ENCODE measurements at places on chromosomes 13 and 19. TPM values are rescaled to one million over a fixed set of nuclear protein-coding genes. Genes with fewer than 3 reads are reported as not detected.
A peak's percentile ranks its signal among the peaks of the same experiment; 100 is the strongest.

GRCh38 chr19:58328999-58329398 is 2.2 kb downstream of the ZSCAN22 start:
- H3K4me1 ChIP-seq, result peaks cover 23% of the 10 kb centered on the region
- no peaks in the 10 kb centered on the region for H3K36me3 ChIP-seq
- H3K27me3 ChIP-seq, result no peaks in the 10 kb centered on the region
- no peak for DNase-seq

DNA sequence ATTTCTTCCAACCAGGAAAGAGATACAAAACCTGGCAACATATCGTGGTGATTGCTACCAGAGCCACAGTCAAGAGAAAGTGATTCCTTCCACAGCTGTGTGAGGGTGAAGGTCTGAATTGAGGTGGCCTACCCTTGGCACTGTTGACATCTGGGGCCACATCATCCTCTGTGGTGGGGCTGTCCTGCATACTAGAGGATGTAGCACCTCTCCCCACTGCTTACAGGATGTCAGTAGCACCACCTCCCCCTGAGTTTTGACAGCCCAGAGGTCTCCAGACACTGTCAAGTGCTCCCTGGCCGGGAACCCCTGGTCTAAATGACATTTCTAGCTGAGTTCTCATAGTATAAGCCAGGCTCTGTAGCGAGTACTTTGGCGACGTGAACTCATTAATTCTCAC is 15.5 kb downstream of the PTGER1 start:
- no peak for DNase-seq
- H3K27me3 ChIP-seq, result no peaks in the 10 kb centered on the region
- H3K4me1 ChIP-seq, result no peaks in the 10 kb centered on the region
- peaks cover 92% of the 10 kb centered on the region for H3K36me3 ChIP-seq

DNA sequence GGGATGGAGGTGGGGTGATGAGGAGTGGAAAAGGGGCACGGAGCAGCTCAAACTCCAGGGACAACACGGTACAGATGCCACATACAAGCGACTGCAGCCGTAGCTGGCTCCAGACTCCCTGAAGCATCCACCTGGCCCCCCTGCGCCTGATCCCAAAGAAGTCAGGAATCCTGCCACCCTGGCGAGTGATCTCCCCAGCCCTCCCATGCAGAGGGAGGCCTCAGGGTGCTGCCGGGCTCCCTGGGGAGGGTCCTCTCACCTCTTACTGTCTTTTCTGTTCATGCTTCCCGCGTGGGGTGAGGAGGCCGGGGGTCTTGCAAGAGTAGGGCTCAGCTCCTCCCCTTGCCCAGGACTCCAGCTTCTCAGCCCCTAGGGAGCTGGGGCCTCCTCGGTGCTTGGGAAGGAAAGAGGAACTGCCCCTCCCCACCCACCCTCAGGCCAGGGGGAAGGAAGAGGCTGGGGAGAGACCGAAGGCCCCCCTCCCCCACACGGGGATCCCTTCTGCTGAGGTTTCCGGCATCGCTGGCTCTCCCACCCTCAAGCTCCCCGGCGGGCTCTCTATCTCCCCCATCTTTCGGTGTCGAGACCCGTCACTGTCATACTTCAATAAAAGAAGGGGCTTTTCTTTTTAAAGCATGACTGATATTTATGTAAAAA is at the start of gene RASGRP4:
Gene RASGRP4 (minus strand): TSS at position 410 of the 657 bp plus-strand sequence. CDS start 128 bp downstream, at position 282.
- H3K27me3 ChIP-seq, result peaks cover 6% of the 10 kb centered on the region
- peak within 1 kb of the TSS; percentile 66 for H3K27ac ChIP-seq
- H3K36me3 ChIP-seq, result no peaks in the 10 kb centered on the region
- H3K4me1 ChIP-seq, result no peaks in the 10 kb centered on the region
- peak; percentile 69 for DNase-seq
- H3K4me3 ChIP-seq, result peak within 1 kb of the TSS; percentile 52

GRCh38 chr19:16878181-16878965 is 10.4 kb upstream of the F2RL3 start:
- no peak for DNase-seq
- H3K27ac ChIP-seq, result peak overlapping the region; percentile 49
- peaks cover 50% of the 10 kb centered on the region for H3K36me3 ChIP-seq
- H3K4me3 ChIP-seq, result no peak overlapping the region

DNA sequence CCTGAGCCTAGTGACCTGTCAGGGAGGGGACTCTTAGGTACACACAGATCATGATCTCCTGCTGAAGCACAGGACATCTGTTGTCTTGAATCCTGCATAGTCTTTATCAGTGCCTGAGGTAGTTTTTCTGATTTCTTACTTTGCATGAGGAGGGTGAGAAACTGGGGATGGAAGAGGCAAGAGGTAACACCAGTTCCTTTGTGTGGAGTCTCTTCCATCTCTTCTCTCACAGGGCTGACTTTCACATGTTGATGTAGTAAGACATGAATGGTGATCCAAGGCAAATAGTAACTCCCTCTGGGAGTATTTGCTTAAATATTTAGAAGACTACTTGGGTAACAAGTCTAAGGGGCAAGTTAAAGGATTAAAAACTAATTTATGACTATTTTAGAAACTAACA is 9.5 kb downstream of the NBEA start:
- no peaks in the 10 kb centered on the region for H3K4me1 ChIP-seq
- DNase-seq, result no peak
- H3K4me3 ChIP-seq, result no peak overlapping the region
- no peaks in the 10 kb centered on the region for H3K27me3 ChIP-seq

GRCh38 chr13:77338329-77338728 is 11.4 kb upstream of the MYCBP2 start:
- H3K4me1 ChIP-seq, result no peaks in the 10 kb centered on the region
- H3K27me3 ChIP-seq, result no peaks in the 10 kb centered on the region
- DNase-seq, result no peak
- H3K4me3 ChIP-seq, result no peak overlapping the region
- H3K36me3 ChIP-seq, result no peaks in the 10 kb centered on the region

GRCh38 chr13:80386002-80386401 is 45.1 kb upstream of the SPRY2 start:
- H3K27me3 ChIP-seq, result no peaks in the 10 kb centered on the region
- H3K4me1 ChIP-seq, result peaks cover 12% of the 10 kb centered on the region
- DNase-seq, result no peak
- H3K36me3 ChIP-seq, result no peaks in the 10 kb centered on the region
- no peak overlapping the region for H3K27ac ChIP-seq

DNA sequence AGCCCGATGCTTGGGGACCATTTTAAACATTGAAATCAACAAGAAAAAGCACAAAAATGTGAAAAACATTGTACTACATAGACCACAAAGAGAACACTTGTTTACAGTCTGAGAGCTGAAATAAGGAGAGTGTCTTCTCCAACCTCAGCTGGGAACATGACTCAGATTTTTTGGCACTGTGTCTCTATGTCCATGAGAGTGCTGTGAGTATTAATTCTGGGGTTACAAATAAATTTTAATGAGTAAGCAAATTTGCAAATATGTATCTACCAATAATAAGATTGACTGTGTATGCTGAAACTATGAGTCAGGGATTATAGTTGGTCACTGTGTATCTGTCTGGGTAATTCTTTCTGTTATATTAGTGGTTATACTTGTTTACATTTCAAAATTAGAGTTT is 174.0 kb downstream of the DCT start:
- no peak overlapping the region for H3K27ac ChIP-seq
- H3K36me3 ChIP-seq, result no peaks in the 10 kb centered on the region
- no peak for DNase-seq

- no peaks in the 10 kb centered on the region for H3K4me1 ChIP-seq
- DNase-seq, result peak; percentile 56
- peaks cover 11% of the 10 kb centered on the region for H3K27me3 ChIP-seq
- H3K4me3 ChIP-seq, result no peak overlapping the region
- H3K36me3 ChIP-seq, result peaks cover 31% of the 10 kb centered on the region
These were observed 56.5 kb downstream of the VAV1 start for GRCh38 chr19:6828698-6829633.

DNA sequence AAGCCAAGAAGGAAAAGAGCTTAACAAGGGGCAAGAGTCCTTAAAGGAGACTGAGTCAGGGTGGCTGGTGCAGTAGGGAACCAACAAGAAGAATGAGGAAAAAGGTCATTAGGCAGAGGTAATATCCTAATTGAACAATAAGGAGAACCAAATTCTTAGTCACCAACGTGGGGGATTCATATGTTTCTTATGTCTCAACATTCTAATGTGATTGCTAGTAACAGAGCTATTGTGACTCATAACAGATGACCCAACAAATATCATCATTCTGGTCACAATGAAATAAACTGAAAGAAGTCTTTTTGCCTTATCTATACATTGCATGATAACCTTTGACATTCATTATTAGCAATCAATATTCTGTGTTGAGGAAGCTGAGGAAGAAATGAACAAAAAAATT is 101.6 kb downstream of the RAP2A start:
- no peaks in the 10 kb centered on the region for H3K4me1 ChIP-seq
- DNase-seq, result no peak
- H3K4me3 ChIP-seq, result no peak overlapping the region
- no peaks in the 10 kb centered on the region for H3K27me3 ChIP-seq

GRCh38 chr13:78133511-78133910 is 214.9 kb upstream of the EDNRB start:
- no peaks in the 10 kb centered on the region for H3K27me3 ChIP-seq
- no peak for DNase-seq
- no peak overlapping the region for H3K4me3 ChIP-seq
- H3K27ac ChIP-seq, result no peak overlapping the region
- peaks cover 6% of the 10 kb centered on the region for H3K4me1 ChIP-seq

Gene LGALS4
- 4.2 TPM for total RNA-seq

Gene STAP2
- 11.8 TPM for total RNA-seq

Gene ZNF726
- 3.2 TPM for total RNA-seq

Gene F7
- total RNA-seq, result not detected

Gene RASGRP4
- total RNA-seq, result 13.5 TPM

Measured in lower lobe of right lung (tissue), 2 donors.